ENCODE measurements at places on chromosomes 13 and 19. TPM values are rescaled to one million over a fixed set of nuclear protein-coding genes. Genes with fewer than 3 reads are reported as not detected.

Gene DDA1
- 81.2 TPM for total RNA-seq

DNA sequence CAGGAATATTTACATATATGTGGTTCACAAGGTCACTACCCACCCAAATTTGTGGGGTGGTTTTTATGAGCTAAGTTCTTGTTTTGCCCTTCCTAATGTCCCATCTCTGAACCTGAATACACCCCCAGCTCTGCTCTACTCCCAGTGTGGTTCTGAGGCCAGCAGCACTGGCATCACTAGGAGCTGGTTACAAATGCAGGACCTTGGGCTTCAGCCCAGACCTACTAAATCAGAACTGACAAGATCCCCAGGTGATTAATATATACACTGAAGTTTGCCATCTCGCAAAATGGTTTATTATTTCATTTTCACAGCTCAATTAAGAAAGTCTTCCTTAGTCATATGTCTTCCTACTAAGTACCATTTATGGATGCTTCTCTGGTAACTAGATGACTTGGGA, 67.9 kb downstream of the FOXO1 start:
- no peaks in the 10 kb centered on the region for H3K27me3 ChIP-seq
- H3K4me3 ChIP-seq, result no peak overlapping the region
- no peak overlapping the region for H3K27ac ChIP-seq
- H3K4me1 ChIP-seq, result peaks cover 8% of the 10 kb centered on the region
- H3K36me3 ChIP-seq, result no peaks in the 10 kb centered on the region
- DNase-seq, result no peak

DNA sequence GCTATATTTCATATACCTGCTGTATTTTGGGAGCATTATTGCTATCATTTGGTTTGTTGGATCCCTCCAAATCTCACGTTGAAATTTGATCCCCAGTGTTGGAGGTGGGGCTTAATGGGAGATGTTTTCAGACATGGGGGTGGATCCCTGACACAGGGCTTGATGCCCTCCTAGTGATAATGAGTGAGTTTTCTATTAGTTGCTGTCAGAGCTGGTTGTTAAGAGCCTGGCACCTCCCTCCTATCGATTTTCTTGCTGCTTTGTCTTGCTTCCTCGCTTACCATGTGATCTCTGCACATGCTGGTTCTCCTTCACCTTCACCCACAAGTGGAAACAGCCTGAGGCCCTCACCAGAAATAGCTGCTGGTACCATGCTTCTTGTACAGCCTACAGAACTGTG, 259.9 kb upstream of the STARD13 start:
- H3K27me3 ChIP-seq, result peaks cover 10% of the 10 kb centered on the region
- no peak for DNase-seq
- no peak overlapping the region for H3K27ac ChIP-seq
- no peak overlapping the region for H3K4me3 ChIP-seq

Gene NKPD1
- total RNA-seq, result 1.2 TPM

Gene SPHK2
- 146 TPM for total RNA-seq

DNA sequence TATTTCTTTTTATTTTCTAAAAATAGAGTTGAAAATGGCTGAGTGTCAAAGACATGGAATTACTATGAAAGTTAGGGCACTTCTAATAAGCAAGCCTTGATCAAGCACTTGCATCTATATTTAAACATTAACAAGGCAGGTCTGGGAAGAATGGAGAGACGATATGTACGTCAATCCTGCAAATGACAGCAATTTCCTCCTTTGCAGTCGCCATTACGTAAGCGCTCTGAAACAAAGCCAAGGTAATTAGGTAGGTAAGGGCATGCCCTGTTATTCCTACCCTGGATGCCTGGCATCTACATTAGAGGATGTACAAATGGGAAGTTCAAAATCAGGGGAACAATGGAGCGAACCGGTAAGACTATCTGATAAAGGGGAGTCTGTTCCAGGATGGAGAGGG, 664.0 kb upstream of the ARGLU1 start:
- no peak overlapping the region for H3K4me3 ChIP-seq
- H3K27ac ChIP-seq, result no peak overlapping the region
- no peaks in the 10 kb centered on the region for H3K27me3 ChIP-seq

- H3K36me3 ChIP-seq, result no peaks in the 10 kb centered on the region
- H3K4me3 ChIP-seq, result no peak overlapping the region
- H3K27ac ChIP-seq, result no peak overlapping the region
- H3K27me3 ChIP-seq, result no peaks in the 10 kb centered on the region
Measured at GRCh38 chr19:14023404-14024235, 4.3 kb upstream of the RLN3 start.

GRCh38 chr13:91576590-91576989, 178.2 kb downstream of the GPC5 start:
- H3K27me3 ChIP-seq, result peaks cover 1% of the 10 kb centered on the region
- no peaks in the 10 kb centered on the region for H3K4me1 ChIP-seq
- H3K27ac ChIP-seq, result no peak overlapping the region

All from glutamatergic neuron (in vitro differentiated cells).